ENCODE measurements at places on chromosomes 1 and 21.
A peak's percentile ranks its signal among the peaks of the same experiment; 100 is the strongest.

- DNase-seq: no peak
These were observed 67.2 kb downstream of the CD46 start for GRCh38 chr1:207818971-207819451.

- DNase-seq: no peak
These were observed 135.6 kb downstream of the TSEN15 start for GRCh38 chr1:184187097-184187496.

DNA sequence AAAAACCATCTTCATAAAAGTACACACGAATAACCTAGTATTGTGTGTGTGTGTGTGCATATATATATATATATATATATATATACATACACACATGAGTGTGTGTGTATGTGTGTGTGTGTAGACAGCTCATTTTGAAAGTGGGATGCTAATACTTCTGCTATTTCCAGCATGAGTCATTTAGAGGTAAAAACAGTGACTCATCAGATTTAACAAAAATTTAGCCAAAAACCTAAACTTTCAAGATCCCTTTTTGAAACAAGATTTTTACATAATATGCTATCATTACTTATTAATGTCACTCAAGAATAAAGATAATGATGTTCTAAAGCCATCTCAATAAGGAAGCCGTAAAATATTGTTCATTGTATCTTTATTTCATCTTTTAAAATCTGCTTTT lies 35.6 kb upstream of the ADGRL4 start:
- no peak for DNase-seq

DNA sequence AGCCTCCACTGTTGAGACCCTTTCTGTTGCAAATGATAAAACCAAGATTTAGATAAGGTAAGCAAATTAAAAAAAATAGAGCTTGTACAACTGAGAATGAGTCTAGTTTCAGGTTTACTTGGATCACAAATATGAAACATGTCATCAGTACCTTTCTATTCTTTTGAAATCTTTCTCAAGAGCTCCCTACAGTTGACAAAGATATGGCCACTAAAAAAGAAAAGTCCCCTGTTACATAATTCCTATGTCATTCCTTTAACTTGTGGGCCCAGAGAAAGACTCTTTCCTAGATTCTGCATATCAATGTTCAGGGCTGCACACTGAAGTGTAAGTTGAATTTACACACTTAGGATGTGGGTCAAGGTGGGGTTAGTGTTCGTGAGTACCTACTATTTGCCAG lies 168.1 kb downstream of the PLA2G4A start:
- no peak for DNase-seq

DNA sequence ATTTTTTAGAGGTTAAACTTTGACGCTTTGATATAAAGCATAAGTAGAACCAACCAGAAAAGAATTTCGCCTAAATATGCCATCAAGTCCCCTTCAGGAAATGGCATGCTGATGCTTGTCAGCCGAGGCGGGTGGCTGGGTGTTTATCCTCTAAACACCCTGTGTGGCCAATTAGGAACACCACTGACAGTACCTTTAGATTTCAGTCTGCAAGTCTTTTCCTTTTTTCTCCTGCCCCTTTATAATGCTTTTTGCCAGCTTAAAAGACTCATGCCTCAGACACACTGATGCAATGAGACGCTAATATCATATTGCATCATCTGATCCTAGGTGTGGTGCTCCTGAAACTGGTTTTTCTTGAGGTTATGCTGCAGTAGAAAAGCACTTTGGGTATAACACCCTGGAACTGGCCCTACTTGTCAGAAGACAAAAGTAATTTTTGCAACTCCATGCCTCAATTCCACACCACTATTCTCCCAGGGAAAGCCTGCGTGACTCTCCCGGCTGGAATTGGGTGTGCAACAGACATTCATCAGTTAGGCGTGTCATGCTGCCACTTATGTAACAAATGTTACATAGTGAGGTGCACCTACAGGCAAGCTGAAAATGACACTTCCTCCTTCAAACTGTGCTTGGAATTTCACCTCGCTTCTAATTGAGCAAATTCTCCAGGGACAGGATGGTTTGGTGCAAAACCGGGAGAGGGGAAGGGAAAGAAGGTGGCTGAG lies 2.0 kb upstream of the RCC2 start:
- no peak for DNase-seq

GRCh38 chr1:247362153-247362552 lies 30.5 kb upstream of the ZNF496 start:
- DNase-seq: no peak

- peak; percentile 30 for DNase-seq
These were observed 23.2 kb upstream of the ZNF648 start for GRCh38 chr1:182084487-182085316.

DNA sequence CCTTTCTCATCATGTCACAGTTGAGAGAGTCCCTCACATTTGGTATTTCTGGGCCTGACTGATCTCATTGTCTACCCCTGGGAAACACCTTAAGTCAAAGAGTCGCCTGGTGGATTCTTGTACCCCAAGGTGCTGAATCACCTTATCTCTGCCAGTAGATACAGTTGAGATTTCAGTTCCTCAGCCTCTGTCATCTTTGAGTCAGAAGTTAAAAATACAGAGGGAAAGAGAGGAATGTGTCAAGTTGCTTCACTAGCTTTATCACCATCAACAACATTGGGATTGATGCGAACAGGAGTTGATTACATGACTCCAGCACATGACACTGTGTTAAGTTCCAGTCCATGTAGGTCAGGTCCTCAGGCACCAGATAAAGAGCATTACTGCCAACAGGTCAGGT lies 513.0 kb downstream of the NUF2 start:
- no peak for DNase-seq

DNA sequence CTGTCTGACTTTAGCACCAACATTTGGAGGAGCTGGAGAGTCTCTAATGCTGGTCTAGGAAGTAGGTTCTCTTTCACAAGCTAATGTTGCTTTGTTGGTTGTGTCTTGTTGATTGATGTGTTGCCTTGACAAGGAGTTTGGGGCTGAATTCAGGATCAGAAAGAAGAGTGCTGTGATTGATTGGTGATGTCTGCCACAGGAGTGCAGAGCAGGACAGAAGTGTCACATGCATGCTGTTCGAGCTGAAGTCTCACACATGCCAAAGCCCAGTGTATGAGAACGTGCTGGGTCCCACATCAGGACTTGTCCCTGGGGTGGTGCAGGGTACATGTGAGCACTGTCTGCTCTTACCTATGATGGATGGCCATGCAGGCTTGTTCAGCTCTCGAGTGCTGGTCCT lies 694.4 kb downstream of the MATN1 start:
- no peak for DNase-seq
